ENCODE measurements at places on chromosomes 16 and 17.
A peak's percentile ranks its signal among the peaks of the same experiment; 100 is the strongest.

- no peaks in the 10 kb centered on the region for H3K27me3 ChIP-seq
- H3K4me1 ChIP-seq = no peaks in the 10 kb centered on the region
- H3K36me3 ChIP-seq = no peaks in the 10 kb centered on the region
Measured at GRCh38 chr17:70086516-70086915, 11.5 kb downstream of the KCNJ16 start.

- H3K36me3 ChIP-seq = no peaks in the 10 kb centered on the region
- no peak for DNase-seq
- 0 out of 2 replicates have a peak overlapping the region, but pooled peaks have one; percentile 14 for H3K27ac ChIP-seq
- peaks cover 55% of the 10 kb centered on the region for H3K4me1 ChIP-seq
- H3K27me3 ChIP-seq = no peaks in the 10 kb centered on the region
Measured at GRCh38 chr16:25035494-25036405, 20.6 kb upstream of the ARHGAP17 start.

GRCh38 chr16:58107709-58108108 is 21.5 kb downstream of the CFAP20 start:
- peaks cover 2% of the 10 kb centered on the region for H3K36me3 ChIP-seq
- no peaks in the 10 kb centered on the region for H3K27me3 ChIP-seq
- H3K4me1 ChIP-seq = no peaks in the 10 kb centered on the region
- H3K27ac ChIP-seq = no peak overlapping the region
- DNase-seq = no peak

DNA sequence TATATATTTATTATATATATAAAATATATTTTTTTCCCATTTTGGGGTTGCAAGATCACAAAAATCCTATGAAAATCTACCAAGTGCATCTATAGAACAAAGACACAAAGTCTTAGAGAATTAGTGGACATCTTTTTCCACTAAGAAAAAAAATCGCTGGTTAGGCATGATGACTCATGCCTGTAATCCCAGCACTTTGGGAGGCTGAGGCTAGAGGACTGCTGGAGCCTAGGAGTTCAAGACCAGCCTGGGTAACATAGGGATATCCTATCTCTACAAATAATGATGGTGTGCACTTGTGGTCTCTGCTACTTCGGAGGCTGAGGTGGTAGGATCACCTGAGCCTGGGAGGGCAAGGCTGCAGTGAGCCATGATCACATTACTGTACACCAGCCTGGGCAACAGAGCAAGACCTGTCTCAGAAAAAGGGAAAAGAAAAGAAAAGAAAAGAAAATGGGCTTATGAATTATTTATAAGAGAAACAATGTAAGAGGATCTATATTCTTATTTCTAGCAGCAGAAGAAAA is 185.1 kb upstream of the PSMD7 start:
- no peaks in the 10 kb centered on the region for H3K36me3 ChIP-seq
- no peak for DNase-seq
- H3K27ac ChIP-seq = no peak overlapping the region
- no peaks in the 10 kb centered on the region for H3K27me3 ChIP-seq
- H3K4me1 ChIP-seq = no peaks in the 10 kb centered on the region

DNA sequence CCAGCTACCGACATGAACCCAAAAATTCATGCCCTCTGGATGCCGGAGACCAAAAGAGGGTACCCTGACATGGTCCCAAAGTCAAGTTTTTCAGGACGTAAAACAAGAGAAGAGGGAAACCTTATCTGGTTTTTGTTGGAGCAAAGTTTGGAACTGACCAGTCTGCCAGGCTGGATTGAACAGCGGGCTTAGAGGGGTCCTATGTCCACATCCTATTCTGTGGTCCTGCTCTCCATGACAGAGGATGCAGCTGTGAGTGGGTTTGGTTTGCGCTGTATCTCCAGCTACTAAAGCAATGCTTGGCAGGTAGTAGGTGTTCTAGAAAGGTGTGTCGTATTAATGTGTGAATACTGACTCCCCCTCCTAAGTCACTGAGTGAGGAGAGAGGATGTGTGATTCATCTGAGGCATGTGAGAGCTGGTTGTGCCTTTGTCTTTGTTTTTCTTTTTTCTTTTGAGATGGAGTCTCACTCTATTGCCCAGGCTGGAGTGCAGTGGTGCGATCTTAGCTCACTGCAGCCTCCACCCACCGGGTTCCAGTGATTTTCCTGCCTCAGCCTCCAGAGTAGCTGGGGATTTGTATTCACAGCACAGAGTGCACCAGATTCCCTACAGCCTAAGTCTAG is 31.0 kb downstream of the PMM2 start:
- H3K36me3 ChIP-seq = peaks cover 76% of the 10 kb centered on the region
- peak; percentile 10 for DNase-seq
- no peak overlapping the region for H3K4me3 ChIP-seq
- H3K27ac ChIP-seq = no peak overlapping the region
- H3K27me3 ChIP-seq = no peaks in the 10 kb centered on the region
- no peaks in the 10 kb centered on the region for H3K4me1 ChIP-seq
